ENCODE measurements at places on chromosomes 4 and X.

GRCh38 chrX:56313308-56313707 is 81.2 kb downstream of the KLF8 start:
- DNase-seq: peak; percentile 1

- DNase-seq: no peak
Measured at GRCh38 chr4:53712408-53713020, 121.2 kb upstream of the LNX1 start.

DNA sequence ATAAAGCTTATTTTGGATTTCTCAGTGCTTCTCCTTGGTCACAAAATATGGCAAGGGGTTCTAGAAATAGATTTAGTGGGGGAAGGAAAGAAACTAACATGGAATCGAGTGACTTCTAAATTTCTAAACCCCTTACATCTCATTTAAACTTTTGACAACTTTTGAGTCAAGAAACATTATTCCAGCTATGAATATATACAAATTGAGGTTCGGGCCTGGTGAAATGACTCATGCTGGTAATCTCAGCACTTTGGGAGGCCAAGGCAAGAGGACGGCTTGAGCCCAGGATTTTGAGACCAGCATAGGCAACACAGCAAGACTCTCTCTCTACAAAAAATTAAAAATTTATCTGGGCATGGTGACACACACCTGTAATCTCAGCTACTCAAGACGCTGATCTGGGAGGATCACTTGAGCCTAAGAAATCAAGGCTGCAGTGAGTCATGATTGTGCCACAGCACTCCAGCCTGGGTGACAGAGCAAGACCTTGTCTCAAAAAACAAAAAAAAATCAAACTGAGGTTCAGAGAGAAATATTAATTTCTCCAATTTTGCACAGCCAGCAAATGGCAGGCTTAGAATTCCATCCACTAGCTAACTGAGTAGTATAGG is 99.8 kb downstream of the ANXA3 start:
- no peak for DNase-seq

DNA sequence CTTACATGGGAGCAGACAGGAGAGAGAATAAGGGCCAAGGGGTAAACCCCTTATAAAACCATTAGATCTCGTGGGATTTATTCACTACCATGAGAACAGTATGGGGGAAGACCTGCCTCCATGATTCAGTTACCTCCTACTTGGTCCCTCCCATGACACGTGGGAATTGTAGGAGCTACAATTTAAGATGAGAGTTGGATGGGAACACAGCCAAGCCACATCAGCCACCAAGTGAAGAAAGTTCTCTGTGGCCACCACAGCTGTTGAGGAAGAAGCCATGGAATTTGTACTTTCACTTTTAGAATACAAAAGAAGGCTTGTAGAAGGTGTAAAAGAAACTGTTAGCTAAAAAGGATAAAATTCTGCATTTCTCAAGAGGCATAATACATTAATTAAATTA is 67.0 kb upstream of the CXorf51A start:
- DNase-seq: peak; percentile 4

GRCh38 chr4:1856943-1857699 is 1.2 kb upstream of the LETM1 start:
- no peak for DNase-seq

DNA sequence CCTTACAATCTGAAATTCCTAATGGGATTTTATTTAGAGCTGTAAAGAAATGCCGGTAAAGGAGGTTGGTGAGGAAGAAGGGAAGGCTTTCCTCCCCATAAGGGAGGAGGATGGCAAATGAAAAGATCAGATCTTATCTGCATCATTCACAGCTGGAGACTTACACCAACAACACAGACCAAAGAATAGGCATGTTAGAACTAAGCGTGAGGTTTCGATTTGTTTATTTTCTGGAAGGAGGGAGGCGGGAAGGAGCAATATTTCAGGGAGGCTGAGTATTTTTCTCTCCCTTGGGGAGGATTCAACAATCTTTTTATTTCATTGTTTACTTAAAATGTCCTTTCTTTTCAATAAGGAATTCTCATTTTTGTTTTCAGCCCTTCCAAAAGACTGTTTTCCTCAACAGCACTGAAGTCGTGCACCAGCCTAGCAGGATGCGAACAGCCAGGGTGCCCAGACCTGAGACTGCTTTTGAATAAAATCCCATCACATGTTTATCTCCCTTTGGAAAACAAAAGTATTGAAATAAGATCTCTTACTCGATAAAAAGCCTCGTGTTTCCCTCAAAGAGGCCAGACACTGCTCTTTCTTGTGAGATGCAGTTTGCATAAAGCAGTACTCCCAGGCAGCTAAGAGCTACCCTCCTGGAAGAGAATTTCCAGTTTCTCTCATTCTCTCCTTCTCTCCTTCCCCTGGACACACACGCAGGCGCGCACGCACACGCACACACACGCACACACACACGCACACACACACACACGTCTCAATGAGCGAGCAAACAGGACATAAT is 236.1 kb downstream of the MGST2 start:
- peak; percentile 37 for DNase-seq

- peak; percentile 11 for DNase-seq
Measured at GRCh38 chr4:96473246-96473645, 633.4 kb downstream of the PDHA2 start.

DNA sequence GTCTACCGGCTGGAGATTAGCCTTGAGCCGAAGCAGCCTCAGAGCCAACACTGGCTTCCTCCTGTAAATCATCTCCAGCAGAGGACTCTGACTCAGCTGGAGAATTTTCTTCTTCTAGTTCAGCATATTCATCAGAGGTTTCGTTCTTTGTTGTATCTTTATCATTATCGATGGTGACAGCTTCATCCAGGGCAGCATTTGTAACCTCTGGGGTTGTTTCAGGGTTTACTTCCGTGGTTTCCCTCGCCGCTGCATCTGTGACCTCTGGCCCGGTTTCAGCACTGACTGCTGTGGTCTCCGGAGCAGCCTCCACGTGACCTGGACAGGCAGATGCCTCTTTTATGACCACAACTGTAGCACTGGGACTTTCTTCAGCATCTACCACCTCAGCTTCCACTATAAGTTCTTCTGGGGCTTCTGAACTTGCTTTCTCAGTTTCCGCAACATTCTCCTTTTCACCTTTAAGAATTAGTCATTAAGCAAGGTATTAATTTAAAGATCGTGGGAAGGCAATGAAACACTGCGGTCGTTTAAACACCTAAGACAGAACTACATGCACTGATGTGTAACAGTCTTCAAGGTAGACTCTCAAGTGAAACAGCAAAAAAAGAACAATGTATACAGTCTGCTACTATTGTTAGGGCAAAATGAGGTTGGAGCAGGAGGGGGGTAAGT is 13.3 kb downstream of the MGARP start:
- DNase-seq: peak; percentile 88

- DNase-seq: no peak
Measured at GRCh38 chrX:115134382-115134781, 54.8 kb upstream of the RBMXL3 start.

- no peak for DNase-seq
Measured at GRCh38 chr4:147550626-147551246, 66.5 kb upstream of the TMEM184C start.

DNA sequence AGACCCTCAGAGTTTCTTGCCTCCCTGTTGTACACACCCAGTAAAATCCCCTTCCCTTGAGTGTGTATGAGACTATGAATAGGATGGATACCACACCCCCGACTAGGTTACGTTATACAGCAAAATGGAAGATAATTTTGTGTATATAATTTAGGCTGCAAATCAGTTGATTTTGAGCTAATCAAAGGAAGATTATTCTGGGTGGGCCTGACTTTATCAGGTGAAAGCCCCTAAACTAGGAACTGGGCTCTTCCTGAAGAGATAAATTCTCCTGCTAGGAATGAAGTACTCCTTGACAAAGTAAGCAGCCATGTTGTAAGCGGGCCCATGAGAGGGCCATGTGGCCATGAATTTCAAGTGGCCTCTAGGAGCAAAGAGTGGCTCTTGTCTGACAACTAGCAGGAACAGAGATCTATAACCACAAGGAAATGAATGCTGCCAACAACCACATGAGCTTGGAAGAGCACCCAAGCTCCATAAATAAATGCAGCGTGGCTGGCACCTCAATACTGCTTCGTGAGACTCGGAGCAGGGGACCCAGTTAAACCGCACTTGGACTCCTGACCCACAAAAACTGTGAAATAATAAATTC is 646.4 kb downstream of the IL1RAPL1 start:
- DNase-seq: peak; percentile 38

- DNase-seq: no peak
Measured at GRCh38 chrX:13433298-13433605, 113.4 kb upstream of the ATXN3L start.

DNA sequence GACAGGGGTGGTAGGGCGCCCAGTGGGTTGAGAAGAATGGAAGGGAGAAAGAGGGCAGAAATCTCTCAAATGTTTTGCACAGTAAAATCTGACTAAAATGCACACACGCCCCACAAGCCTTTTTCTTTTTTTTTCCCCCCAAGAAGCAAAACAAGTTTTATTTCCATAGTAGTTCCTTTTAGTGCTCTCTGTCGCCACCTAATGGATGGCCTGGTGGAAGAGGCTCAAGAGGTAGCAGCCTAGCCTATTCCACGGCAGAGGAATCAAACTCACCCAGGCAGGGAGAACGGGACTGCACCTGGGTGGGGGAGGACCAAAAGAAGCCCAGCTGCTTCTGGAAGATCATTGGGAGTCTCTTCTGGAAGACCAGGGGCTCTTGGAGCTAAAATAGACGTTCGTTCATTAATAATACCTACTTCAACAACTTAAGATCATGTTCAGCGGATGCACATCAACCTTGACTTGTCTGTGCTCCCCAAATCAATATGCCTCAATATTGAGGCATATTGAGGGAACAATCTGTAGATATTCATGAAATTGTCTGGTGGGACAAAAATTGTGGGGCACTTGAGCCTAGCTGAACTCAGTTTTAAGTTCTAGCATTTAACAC is 31.6 kb upstream of the IRAK1 start:
- peak; percentile 79 for DNase-seq

DNA sequence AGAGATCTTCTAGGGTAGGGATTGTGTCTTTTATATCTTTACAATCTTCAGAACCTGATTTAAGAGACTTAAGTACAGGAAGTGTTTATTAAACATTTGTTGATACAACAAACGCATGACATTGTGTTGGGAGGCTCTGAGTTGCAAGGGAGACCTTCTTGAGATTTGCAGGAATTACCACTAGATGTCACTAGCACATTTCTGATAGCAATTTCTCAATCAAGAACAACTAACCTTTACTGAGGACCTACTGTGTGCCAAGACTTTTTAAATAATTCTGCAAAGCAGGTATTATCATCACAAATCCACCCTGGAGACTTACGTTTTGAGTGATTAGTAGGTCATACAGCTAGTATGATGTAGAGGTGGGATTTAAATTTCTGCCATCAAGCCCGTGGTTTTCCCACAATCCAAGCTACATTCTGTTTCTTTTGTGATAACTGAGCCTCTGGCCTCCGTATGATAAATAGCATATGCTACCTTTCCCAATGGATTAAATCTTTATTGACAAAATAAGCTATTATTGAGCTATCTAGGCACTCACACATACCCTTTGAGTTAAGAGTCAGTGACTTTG is 986.0 kb downstream of the CCSER1 start:
- DNase-seq: peak; percentile 20

GRCh38 chr4:123896446-123897071 is 500.0 kb downstream of the SPRY1 start:
- DNase-seq: no peak

DNA sequence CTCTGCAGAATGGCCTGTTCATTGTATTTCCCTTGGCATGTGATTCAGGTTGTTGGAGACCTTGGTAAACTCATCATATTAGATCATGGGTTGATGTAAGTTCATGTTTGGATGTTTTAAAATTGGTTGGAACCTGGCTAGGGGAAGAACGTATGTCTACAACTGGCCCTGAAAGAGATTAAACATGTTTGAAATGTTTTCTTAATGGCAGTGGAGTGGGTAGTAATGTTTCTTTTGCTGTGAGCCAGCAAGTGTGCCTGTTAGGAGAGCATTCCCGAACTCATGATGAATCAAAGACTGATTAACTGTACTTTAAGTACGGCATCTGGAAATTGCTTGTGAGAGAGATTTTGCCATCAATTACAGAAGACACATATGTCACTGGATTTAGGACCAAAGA is 44.5 kb upstream of the SLC4A4 start:
- no peak for DNase-seq

DNA sequence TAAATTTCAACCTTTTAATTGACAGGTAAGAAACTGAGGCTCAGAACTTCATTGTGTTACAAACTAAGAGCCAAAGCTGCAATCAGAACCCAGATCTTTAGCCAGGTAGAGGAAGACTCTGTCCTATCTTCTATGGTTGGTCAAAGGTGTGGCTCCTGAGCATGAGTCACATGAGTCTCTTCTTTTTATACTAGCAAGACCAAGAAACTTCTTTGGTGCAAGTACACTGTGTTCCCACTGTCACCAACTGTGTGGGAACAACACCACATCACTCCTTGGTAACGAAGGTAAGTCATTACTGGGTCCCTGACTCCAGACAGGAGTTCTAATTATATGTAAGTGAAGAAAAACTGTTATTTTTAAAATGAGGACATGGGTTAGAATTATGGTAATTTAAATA is 290.1 kb downstream of the INPP4B start:
- DNase-seq: no peak

DNA sequence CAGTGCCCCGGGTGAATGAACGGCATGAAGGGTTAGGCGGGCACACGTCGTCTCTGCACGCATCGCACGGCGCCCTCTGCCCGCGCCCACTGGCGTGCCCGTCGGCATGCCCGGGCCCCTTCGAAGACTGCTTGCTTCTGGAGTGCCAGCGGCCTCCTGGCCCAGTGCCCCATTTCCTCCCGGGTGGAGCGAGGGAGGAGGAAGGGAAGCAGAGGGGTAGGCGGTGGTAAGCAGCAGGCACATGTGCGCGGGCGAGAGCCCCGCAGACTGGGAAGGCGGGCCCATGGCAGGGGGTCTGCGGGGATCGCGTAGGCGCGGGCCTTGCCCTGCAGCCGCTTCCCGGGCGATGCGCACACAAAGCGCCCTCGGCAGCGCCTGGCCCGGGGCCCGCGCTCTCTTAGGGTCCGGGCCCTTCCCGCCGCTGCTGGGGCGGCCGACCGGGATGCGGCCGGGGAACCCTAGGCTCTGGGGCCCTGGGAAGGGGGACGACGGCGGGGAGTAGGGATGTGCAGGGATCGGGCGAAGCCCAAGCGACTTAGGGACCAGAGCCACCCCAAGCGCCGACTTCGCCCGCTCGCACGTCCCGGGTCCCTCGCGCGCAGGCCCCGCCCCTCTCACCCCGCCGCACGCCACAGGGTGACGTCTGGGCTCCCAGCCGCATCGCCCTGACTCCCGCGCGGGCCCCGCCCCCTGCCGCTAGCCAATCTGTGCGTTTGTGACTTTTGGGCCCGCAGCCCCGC is 866 bp upstream of the EMD start:
- peak; percentile 64 for DNase-seq

DNA sequence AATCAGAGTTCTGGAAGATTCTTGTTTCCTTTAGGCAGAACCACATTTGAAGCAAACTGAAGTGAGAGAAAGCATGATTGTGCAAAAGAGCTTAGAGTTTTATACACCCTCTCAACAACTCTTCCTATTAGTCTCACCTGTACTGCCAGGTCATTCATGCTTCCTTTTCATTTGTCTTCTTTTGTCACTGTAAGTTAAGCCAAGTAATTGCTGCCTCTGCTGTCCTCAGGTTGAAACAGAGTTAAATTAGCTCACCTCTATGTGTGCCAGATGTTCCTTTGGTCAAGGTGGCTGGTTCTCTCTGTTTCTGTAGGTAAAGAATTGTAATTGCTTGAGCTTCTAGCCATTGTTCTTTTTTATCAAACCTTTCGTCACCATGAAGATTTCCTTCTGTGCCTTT is 41.1 kb upstream of the HPGD start:
- DNase-seq: no peak
